ENCODE measurements at places on chromosomes 5 and 9.
A peak's percentile ranks its signal among the peaks of the same experiment; 100 is the strongest.

GRCh38 chr9:19231904-19232822 is 1.7 kb downstream of the DENND4C start:
- no peak for DNase-seq

DNA sequence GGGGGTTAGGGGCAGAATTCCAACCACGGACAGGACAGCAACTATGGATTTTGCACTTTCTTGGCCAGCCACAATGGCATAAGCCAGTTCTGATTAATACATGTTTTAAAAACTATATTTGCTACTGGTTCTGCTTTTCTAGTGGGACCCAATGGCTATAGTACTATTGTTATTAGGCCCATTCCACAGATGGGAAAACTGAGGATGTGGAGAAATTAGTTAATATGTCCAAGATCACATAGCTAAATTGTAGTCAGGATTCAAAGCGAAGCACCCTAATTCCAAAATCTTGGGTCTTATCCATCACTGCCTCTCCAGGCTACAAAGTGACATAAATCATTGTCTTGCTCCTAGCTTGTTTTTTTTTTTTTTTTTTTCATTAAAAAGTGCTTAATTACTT is 133.9 kb downstream of the PJA2 start:
- DNase-seq, result no peak

- peak; percentile 65 for DNase-seq
Observed at GRCh38 chr5:160342413-160342941, 27.9 kb downstream of the C1QTNF2 start.

- no peak for DNase-seq
Observed at GRCh38 chr5:92884469-92884868, 696.5 kb downstream of the NR2F1-AS1 start.

DNA sequence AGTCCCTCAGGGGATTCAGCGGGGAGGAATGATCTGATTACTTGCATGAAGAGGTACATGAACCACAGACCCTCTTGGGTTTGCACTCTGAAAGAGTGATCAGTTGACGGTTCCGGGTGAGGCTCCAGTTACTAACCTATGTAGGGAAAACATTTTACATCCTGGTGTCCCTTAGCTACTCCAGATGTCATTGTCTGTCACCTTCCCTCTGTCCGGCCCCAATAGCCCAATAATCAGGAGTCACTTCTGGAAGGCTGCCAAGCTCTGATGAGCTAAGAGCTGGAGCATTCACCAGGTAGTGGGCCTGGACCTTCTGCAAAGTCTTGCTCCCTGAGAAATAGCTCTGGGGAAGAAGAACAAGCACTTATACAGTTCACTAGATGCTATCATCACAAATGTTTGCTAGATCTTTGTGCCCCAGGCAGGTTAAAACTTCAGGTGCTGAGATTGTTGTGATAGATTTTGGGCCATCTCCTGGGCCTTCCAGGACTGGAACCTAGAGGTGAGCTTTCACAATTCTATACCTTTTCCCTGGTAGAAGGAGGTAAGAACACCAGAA is 64.5 kb downstream of the ENTREP1 start:
- DNase-seq, result no peak

DNA sequence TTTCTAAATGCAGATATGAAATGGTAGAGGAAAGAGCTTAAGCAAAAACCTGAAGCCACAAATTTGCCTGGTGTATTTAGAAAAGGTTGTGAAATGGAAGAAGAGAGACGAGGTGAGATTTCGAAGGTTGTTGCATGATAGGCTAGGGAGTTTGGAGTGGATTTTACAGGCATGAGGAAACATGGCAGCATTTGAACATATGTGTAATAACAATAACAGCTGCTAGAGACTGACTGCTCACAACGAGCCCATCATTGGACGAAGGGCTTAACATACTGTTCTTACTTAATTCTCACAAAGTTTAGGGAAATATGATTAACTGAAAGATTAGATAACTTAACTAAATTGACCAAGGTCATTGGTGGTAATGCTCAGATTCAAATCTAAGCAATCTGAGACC is 108.1 kb downstream of the JAKMIP2 start:
- DNase-seq, result no peak

- DNase-seq, result no peak
Observed at GRCh38 chr9:135103931-135104639, 16.6 kb downstream of the OLFM1 start.

GRCh38 chr5:91449083-91449482 is 66.0 kb upstream of the ARRDC3 start:
- no peak for DNase-seq

GRCh38 chr5:135480511-135480910 is 28.4 kb upstream of the TIFAB start:
- no peak for DNase-seq

- no peak for DNase-seq
Observed at GRCh38 chr5:9536717-9537116, 9.2 kb downstream of the SEMA5A start.

DNA sequence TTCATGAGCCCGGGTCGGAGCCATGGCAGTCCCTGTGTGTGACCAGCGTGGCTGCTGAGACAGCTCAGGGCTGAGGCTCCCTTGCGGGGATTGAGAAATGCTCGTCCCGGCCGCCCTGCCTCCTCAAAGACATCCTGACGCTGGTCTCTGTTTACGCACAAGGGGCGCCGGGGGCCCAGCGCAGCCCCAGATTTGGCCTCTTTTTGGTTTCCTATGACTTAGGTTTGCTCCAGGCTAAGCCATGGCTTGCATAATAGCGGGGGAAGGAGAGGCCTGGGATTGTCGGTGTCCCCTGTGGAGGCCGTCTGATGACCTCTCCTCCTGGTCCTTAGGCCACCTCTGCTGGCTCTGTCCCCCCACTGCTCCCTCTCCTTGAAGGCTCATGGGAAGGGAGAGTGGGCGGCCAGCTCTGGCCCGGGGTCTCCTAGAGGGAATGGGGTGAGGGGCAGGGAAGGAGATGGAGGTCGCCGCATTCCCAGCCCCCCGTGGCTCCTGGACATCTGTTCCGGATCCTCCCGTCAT is 3.5 kb downstream of the LAMC3 start:
- DNase-seq, result no peak

GRCh38 chr5:89255845-89256463 is 373.0 kb upstream of the MEF2C start:
- no peak for DNase-seq

GRCh38 chr5:173781816-173782670 is 106.1 kb upstream of the CPEB4 start:
- peak; percentile 72 for DNase-seq

DNA sequence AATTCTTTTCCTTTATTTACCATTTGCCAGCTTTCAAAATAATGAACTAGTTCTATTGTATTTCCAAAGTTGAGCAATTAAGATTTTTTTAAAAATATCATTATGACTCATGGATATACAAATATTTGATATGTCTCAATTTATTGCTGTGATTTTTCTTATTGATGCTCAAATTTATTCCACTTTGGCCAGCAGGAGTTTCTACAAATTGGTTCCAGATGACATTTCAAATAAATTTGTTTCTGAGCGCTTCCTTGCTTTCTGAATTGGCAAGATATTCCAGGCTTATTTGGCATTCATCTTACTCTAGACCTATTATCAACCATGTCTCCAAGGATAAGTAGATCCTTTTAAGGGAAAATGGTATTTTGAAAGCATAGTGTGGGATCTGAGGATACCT is 58.5 kb upstream of the TJP2 start:
- DNase-seq, result peak; percentile 46

DNA sequence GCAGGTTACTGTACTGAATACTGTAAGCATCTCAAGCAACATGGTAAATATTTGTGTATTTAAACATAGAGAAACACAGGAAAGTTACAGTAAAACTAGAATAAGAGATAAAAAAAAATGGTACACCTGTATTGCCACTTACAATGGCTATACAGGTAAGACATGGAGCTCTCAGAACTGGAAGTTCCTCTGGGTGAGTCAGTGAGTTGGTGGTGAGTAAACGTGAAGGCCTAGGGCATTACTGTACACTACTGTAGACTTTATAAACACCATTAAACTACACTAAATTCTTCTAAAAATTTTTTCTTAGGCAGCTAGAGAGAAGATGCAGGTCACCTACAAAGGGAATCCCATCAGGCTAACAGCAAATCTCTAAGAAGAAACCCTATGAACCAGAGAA is 872.9 kb downstream of the TAF11L14 start:
- no peak for DNase-seq

DNA sequence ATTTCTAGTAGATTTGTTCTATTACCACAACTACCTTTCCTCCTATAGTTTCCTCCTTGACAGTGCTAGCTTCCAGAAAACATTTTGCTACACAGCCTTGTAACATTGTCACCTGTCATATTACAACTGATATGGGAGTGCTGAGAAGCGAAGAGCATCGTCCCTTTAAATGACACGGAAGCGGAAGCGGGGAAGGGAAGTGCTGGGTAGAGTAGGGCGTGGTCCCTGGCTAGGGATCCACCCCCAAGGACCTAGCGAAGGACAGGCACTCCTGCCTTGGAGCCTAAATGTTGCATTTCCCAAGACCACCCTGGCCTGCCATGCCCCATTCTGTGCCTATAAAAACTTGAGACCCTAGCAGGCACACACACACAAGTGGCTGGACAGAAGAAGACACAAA is 57.4 kb upstream of the RANBP6 start:
- no peak for DNase-seq

GRCh38 chr5:7094626-7095025 is 301.3 kb upstream of the ADCY2 start:
- DNase-seq, result no peak

DNA sequence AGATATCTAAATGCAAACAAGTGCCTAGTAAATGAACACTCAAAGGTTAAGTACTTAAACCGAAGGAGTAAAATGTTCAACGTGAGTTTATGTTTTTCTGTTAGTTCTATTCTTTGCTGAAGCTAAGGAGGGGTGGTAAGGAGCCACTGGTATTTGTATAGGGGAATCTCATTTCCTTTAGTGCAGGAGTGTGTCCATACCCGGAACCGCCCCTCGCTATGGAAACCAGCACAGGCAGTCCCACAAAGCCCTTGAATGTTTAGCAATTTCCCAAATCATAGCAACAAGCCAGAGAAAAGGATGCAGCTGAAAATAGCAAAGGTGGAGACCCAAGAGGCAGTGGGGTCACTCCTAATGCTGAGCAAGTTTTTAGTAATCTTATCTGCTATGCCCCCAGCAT is 78.8 kb upstream of the STK32A start:
- DNase-seq, result no peak

DNA sequence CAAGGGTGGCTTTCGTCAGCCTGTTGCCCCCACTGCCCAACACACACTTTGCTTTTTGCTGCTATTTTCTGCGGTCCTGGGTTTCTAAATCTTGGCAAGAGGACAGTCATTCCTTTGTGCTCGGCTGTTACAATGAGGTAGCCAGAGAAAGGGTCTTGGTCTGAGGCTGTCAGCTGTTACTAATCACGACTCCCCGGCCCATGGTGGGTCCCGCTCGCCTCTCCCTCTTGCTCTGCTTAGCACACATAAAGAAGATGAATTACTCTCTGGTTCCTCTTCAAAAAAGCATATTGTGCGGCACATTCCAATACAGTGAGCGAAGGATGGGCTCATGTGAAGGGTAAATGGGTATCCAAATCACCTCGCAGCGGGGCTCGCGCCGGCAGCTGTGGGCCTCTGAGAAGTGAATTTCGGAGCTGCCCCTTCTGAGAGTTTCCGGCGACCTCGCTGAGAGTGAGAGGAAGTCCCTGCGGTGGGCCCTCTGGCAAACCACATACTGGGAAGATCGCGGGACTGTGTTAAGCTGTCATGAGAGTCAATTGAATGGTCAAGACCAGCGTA is 56.0 kb downstream of the SLC1A3 start:
- no peak for DNase-seq

- peak; percentile 90 for DNase-seq
Observed at GRCh38 chr9:125189361-125190289, at the start of gene PPP6C. TSS of gene PPP6C (minus strand) at chr9:125189803. CDS start at chr9:125189718, 85 bp downstream.

GRCh38 chr9:35618854-35619799 is 914 bp upstream of the CD72 start:
- DNase-seq, result no peak

GRCh38 chr5:157511651-157512644 is 51.9 kb downstream of the NIPAL4 start:
- DNase-seq, result peak; percentile 95

DNA sequence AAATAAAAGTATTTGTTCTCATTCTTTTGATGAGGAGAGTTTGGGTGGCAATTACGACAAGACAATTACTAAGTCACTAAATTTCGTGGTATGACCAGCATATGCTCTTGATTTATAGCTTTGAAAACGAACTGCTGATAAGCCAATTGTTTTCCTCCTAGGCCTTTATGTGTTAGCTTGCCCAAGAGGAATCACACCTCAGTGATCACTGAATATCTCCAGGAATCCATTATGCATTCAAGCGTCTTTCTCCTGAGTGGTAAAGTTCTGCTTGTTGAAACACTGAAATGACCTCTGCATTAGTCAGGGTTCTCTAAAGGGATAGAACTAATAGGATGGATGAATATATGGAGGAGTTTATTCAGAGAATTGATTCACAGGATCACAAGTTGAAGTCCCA is 677.7 kb upstream of the MEF2C start:
- DNase-seq, result no peak

DNA sequence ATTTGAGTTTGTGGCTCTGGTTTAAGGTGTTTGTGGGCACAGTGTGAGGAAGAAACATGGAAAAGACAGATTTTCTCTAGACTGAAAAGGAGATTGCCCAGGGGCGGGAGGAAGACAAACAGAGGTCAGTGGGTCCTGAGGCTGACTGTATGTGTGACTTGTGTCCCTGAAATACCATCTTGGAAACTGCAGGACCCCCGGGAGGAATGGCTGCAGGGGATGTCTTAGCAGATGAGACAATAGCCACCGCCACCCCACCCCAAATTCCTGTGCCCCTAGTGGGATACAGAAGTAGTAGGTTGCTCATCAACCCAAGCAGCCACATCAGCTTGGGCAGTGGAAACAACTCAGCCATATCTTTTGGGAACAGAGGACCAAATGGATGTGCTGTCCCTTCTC is 1.7 kb upstream of the PSAT1 start:
- no peak for DNase-seq

DNA sequence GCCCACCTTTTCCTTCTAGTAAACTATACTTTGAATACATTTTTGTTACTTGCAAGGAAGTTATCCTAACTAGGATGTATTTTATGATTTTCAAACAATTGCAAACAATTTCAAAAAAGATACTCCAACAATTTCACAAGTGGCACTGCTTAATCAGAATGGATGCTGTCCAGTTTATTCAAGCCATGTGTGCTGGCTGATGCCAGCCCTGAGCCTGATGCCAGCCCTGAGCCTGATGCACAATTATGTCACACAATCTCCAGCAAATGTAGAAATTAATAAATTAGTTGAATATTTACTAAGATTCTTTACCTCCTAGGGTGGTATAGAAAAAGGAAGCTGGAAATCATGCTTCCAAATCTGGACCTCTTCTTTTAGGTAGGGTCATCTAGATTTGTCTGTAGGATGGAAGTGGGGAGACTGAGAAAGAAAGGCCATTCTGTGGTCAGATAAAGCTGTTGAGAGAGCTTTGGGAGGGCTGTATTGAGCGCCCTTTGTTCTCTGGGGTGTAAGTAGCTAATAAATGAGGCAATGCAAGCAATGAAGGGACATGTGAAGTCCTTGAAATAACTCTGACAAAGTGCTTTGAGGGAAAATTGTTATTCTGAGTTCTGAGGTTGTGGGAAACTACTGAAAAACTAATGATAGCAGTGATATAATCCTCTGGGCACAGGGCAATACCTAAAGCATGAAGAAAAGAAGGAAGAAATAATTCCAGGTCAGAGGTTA is 5.8 kb upstream of the C6 start:
- no peak for DNase-seq

- no peak for DNase-seq
Observed at GRCh38 chr5:142527234-142527633, 158.7 kb downstream of the FGF1 start.

GRCh38 chr5:136066661-136067271 is 38.0 kb downstream of the TGFBI start:
- peak; percentile 43 for DNase-seq

Data from GM04504 (cell line).